ENCODE measurements at places on chromosomes 7 and 10.

DNA sequence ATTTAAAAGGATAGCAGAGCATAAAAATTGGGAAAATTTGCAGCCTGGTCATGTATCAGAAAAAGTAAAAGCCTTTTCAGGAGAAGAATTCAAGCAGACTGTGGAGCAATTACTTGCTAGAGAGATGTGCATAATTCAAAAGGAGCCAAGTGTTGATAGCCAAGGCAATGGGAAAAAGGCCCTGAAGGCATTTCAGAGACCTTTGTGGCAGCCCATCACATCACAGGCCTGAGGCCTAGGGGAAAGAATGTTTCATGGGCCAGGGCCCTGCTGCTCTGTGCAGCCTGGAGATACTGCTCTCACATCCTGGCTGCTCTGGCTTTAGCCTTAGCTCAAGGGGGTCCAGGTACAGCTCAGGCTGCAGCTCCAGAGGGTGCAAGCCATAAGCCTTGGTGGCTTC is 152.9 kb downstream of the MAGI2 start:
- DNase-seq: no peak

GRCh38 chr10:49164559-49165188 is 23.5 kb downstream of the TMEM273 start:
- peak; percentile 33 for DNase-seq

DNA sequence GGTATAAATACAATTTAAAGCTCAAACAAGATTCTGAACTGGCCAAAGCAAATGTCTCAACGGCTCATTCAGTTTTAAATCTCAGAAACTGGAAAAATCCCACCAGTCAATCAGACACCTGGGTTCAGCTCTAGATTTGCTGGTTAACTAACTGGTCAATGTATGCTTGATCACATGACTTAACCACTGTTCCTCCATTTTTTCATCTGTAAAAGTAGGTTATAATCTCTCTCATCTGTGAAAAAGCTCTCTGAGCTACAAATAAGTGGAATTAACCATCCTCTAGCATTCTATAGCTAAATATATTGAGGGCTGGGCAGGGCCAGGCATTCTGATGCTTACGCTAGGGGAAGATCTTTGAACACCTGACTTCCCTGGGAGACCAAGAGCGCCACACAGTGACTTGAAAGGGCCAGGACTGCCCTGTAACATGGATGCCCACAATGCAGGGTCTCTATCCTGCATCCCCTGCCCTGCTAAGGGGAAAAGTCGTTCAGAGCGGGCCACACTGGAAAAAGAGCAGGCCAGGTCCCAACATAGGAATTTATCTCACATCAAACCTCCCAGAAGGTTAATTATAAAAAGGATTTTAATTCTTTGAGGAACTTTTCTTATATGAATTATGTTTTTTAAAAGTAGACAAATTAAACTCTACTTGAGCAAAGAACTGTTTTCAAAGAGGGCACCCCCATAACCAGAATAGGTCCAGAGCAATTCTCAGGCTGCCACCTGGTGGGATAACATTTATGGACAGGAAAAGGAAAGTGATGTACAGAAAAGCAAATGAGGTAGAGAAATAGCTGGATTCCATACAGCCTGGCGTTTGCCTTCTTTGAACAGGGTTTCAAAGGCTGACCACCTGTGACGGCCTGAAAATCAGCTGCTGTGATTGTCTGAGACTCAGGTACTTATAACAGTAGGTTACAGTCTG is 1.8 kb downstream of the RP9 start:
- DNase-seq: peak; percentile 19

DNA sequence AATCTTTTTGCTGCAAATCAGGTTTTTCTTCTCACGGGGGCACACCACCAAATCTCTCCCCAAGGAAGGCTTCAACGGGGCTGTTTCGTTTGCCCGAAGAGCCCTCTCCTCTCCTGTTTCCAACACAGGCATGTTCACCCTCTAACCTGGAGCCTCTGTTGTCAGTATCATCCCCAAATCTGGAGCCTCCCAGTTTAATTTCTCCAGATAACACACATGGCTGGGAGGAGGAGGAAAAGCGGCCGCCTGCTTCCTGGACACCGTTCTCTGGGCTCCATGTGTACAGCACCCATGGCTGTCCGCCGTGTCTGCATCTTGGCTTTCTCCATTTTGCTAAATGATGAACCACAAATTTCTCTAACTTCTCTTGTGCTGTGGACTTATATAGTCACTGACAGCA is 214.5 kb downstream of the DIP2C start:
- no peak for DNase-seq

DNA sequence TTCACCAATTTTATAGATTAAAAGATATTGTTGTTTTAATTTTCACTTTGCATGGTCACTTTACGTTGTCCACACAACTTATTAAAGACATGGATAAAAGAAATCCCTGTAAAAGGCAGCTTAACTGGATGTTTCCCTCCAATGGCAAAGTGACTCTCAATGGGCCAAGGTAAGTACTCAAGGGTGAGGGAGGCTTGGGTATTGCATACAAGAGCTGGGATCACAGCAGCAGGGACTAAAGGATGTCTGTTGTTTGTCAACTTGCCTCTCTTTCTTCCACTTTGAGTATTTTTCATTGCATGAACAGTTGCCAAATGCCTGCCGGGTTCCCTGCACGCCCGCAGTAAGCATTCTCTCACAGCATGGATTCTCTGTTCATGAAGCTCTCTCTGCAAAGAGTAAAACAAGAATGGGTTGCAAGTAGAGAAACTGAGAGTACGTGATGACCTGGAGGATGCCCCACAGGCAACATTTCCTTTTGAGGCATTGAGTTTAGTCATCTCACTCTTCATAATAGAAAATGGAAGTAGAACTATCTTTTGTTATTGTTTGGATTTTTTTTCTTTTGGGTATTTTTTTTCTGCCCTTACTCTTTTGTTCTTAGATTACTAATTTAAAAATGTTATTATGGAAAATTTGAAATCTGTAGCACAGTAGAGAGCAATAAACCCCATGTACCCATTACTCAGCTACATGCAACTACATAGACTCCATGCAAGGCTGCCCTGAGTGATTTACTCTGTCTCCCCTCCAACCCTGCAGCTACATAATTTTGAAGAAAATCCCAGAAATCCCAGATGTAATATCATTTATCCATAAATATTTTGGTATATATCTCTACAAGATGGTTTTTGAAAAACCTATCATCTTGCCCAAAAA is 26.3 kb downstream of the GPR141 start:
- no peak for DNase-seq

- DNase-seq: no peak
These were observed 36.3 kb downstream of the NHLRC2 start for GRCh38 chr10:113890769-113891168.

- peak; percentile 87 for DNase-seq
These were observed 350.0 kb downstream of the CRPPA start for GRCh38 chr7:16071246-16071857.

DNA sequence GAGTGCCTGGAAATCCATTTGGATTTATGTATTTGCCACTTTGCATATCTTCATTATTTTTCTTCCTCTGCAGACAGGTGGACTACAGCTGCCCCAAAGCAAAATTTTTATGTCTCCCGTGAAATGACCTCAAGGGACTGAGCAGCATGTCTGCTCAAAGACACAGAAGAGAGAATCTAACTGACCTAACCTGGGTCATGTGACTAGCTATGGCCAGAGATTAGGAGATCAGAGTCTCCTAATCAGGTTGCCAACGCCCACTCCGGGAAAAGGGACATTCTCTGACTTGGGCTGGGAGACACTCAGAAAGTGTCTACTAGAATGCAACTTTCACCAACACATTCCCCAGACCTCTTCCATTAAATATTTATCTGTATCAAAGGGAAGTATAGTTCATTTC is 2.5 kb upstream of the BAMBI start:
- DNase-seq: no peak

DNA sequence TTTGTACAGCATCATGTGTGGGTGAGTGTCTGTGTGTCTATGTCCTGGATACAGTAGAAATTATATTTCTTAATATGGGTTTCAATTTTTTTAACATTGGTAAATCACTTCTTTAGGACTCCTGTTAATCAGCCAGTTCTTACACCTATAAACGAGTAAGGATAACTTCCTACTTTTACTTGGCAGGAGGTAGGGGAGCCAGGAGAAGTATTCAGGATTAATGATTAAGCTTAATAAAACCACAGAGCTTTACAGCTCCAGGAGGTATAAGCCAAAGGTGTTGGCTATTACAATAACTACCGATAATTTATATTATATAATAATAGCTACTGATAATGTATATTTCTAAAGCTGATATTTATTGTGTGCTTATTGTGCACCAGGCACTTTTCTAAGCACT is 1.7 kb upstream of the FAM3C start:
- no peak for DNase-seq

- no peak for DNase-seq
These were observed 340.5 kb downstream of the TNS3 start for GRCh38 chr7:47241112-47242065.
